ENCODE measurements at places on chromosomes 4 and X.

DNA sequence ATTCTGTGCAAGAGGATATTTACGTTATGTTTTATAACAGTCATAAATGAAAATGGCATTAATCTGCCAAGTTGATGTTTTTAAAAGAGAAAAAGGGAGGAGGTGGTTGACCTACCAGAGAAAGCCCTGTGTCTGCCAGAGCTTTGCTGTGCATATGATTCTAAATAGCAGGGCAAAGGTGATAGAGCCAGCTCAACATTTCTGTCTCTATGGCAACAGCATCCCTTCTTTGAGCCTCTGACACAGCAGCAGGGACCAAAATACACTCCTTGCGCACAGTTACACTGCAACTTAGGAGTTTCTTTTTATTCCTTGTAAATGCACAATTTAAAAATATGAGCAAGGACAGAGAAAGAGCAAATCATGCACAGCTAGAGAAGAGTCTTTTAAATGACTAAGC, 133.3 kb upstream of the RAI2 start:
- no peak for DNase-seq

DNA sequence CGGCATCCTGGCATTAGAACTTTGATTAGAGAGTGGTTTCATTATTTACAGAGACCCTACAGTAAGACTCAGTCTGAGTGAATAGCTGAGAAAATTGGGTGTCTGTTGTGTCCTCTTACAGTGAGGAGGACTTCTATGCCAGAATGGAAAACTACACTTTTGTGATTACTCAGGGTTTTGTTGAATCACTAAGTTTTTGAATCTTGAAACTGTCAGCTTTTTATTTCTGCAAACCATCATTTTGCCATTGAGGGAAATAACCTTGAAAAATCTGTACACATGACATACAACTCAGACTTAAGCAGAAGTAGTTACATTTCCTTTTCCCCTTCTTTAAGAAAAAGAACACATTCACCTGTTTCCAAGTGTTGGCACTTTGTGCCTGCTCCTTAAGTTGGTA, 117.6 kb upstream of the RASGEF1B start:
- DNase-seq, result no peak

DNA sequence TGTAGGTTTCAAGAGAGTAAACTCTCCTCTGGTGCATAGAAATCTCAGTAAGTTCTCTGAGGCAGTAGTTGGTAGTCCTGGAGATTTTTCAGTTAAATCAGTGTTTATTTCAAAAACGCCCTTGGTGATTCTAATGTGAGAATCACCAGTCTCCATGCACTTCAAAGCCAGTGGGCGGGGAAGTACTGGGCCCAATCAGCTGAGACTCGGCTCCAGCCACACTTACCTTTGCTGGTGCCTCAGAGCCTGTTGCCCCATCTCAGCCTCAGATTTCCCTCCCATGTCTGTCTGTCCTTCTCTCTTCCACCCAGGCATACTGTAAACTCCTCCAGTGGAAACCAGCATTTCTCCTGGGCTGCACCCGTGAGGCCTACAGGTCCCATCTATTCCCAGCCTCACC, 7.4 kb upstream of the MGST2 start:
- peak; percentile 20 for DNase-seq

GRCh38 chr4:174352061-174352819, 68.5 kb downstream of the CEP44 start:
- no peak for DNase-seq

GRCh38 chr4:14871676-14872430, 130.4 kb upstream of the CPEB2 start:
- DNase-seq, result peak; percentile 38

DNA sequence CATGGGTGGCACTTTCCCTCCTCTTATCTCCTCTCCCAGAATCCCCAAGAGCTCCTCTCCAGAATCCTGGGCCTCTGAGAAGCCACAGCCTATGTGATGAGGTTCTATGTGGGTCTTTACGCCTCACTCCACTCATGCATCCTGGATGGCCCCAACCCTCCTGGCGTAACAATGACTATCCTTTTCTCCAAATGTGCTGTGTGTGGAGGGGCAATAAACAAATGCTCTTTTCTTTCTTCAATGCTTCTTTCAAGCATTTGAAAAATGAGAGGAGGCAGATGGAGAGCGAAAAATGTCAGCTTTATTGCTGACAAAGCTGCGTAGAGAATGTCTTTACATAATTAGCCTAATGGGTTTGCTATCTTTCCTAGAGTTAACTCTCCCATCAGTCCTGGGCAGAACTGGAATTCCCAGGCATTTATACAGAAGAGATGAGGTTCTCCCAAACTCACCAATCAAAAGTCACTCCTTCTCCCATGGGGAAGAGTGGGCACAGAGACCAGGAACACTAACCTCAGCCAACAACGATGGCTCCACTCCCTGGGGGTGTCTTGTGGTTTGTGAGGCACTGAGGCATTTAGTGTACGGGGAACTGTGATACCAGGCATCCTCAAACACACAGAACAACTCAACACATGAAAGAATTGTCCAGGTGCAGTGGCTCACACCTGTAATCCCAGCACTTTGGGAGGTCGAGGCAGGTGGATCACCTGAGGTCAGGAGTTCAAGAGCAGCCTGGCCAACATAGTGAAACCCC, 118.9 kb upstream of the SLC34A2 start:
- DNase-seq, result no peak

- DNase-seq, result no peak
Measured at GRCh38 chr4:177369372-177369771, 59.7 kb downstream of the NEIL3 start.

DNA sequence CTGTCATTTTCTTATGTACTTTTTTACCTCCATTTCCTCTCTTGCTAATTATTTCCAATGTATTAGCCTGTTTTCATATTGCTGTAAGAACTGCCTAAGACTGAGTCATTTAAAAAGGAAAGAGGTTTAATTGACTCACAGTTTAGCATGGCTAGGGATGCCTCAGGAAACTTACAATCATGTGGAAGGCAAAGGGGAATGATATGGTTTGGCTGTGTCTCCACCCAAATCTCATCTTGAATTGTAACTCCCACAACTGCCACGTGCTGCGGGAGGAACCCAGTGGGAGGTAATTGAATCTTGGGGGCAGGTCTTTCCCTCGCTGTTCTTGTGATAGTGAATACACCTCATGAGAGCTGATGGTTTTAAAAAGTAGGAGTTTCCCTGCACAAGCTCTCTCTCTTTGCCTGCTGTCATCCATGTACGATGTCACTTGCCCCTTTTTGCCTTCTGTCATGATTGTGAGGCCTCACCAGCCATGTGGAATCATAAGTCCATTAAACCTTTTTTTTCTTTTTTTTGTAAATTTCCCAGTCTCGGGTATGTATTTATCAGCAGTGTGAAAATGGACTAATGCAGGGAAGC, 870.0 kb upstream of the INTU start:
- no peak for DNase-seq

DNA sequence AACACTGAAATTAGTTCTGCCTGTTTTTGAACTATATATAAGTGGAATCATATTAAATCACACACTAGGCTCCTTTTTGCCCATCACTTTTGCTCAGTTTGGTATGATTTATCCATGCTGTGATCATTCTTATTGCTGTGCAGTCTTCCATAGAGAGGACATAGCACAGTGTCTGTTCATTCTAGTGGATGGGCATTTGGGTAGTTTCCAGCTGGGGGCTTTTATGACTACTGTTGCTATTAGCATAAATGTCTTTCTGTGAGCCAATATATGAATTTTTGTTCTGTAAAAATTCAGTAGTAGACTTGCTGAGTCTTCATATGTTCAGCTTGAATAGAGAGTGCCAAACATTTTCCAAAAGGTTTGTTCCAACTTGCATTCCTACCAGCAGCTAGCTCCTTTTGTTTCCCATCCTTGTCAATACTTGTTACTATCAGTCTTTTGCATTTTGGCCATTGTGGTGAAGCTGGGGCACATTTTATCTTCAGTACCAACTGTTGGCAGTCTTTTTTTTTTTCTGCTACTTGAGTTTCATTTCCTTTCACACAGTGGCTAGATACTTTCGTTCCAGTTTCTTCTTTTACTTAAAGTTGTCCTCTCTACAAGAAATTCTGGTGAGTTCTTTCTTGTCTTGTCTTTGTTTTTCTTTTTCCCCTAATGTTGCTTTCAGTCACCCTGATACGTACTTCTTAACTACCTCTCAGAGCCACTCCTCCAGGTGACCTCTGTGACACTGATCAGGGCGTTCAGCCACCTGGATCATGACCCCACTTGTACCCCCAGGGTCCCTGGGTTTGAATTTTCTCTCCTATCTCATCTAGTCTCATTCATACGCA, 87.0 kb downstream of the ANXA3 start:
- DNase-seq, result no peak

- no peak for DNase-seq
Measured at GRCh38 chrX:124392794-124393193, 46.4 kb downstream of the SH2D1A start.

- no peak for DNase-seq
Measured at GRCh38 chr4:87018753-87019152, 83.9 kb downstream of the AFF1 start.

- no peak for DNase-seq
Measured at GRCh38 chr4:153535772-153536513, 69.8 kb downstream of the TMEM131L start.

DNA sequence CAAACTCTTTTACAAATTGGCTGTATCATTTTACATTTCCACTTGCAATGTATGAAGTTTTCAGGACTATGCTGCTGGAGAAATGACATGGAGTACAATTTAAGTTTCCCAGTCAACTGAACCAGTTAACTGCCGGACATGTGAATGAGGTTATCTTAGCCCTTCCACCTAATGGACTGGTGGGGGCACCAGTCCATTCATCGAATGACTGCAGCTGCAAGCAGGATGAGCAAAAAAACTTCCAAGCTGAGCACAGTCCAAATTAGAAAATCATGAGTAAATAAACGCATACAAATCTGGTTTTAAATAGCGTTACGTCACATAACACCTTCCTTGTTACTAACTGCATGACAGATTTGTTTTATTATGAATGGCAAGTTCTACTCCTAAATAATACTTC, 1131.5 kb downstream of the PCDH18 start:
- DNase-seq, result no peak

GRCh38 chr4:165439981-165440380, 61.2 kb downstream of the CPE start:
- DNase-seq, result no peak

DNA sequence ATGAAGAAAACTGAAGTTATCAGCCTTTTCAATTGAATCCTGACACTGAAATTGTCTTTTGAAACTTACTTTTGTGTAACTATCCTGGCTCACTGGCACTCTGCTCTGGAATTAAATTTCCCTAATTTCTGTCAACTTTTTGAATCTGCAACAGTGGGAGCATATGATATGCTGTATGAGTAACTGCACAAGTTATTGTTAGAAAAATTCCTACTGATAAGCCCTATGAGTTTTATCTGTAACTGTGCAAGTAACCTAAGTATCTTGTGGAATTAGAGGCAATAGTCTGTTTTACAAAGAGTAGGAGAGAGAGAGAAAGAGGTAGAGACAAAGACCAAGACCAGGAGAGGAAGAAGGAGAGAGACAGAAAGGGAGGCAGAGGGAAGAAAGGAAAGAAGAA, 9.2 kb upstream of the HPGD start:
- no peak for DNase-seq

Data from activated T-cell treated with anti-CD3 and anti-CD28 coated beads, Interleukin-2, amount 50 U/mL, for 48 hours (primary cell).